ENCODE measurements at places on chromosomes 1 and 21.

- DNase-seq, result no peak
Measured at GRCh38 chr1:187646536-187647107, 817.9 kb downstream of the PLA2G4A start.

GRCh38 chr1:211735208-211736170, 60.1 kb upstream of the NEK2 start:
- no peak for DNase-seq

DNA sequence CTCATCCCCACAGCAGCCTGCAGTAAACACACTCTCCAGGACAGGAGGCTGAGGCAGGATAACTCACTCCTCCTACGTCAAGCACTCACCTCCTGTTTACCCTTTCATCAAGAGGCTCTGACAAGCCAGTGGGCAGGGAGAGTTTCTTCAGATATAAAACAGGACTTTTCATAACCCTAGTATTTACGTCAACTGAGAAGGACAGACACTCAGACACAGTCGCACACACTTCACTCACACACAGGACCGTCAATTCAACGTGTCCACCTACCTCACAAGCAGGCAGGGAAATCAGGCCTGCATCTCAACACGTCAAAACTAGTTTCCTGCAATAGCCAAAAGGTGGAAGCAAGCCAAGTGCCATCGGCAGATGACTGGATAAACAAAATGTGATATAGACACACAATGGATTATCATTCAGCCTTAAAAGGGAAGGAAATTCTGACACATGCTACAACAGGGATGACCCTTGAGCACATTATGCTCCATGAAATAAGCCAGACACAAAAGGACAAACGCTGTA, 48.6 kb downstream of the ITPKB start:
- DNase-seq, result peak; percentile 53

- DNase-seq, result no peak
Measured at GRCh38 chr1:12026586-12026985, 7.3 kb downstream of the MIIP start.

DNA sequence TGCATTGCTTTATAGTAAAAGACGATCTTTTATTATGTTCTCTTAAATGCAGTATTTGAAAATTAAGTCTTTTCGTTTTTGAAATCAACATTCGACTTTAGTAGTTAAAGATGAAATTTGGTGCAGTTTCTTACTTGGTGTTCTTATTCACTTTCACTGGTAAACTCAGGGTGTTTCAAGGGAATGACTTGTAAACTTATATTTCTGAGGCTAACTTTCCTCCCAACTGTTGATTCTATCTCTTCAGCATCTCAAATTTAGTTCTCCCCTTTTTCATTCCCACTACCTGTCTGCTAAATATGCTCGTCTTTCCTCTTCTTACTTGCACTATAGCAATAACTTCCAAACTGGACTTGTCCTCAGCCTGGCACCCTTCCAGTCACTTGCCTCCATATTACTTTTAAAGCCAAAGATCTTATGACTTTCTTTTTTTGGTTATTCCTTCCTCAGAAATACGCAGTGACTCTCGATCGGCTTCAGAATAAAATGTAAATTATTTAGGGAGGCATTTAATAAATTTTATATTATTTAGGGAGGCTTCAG, 988 bp downstream of the SLC35A3 start:
- no peak for DNase-seq

DNA sequence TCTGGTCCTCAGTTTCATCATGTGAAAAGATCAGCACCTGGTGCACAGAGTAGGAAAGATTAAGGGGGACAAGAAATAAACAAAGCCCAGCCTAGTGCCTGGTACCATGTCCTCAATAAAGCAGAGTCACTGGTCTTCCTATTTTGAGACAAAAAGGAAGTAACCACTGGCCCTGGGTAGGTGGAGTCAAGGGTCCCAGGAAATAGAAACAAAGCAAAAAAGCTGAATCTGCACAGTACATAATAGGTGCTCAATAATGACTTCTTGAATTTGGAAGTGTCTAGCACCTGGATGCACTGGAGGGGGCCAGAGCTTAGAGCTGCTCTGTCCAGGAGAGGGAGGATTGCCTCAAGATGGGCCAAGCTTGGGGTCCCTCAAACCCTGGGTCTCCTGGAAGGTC, 1.9 kb upstream of the EPHB2 start:
- DNase-seq, result no peak

GRCh38 chr1:217813031-217813430, 181.9 kb downstream of the SPATA17 start:
- DNase-seq, result no peak
